ENCODE measurements at places on chromosomes 5 and 9.

DNA sequence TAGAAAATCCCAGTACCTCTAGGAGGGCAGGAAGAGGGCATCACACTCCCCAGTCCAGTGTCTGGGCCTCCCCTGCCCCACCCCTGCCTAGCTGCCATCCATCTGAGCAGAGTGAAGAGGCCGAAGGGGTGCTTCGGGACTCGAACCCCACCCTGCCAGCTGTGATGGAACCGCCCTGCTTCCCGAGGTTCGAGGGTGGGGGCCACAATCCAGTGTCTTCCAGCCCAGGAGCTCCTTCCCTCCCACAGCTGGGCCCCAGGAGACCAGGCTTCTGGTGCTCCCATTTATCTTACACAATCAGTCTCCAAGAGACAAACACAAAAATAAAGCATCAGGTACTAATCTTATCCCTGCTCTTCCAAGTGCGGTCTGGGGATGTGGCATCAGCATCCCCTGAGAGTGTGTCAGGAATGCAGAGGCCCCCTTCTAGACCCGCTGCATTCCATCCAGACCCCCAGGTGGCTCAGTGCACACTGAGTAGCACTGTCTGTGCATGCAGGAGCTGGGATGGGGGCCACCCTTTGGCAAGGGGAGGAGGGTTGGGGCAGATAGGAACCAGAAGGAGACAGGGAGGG, 122.8 kb upstream of the TBC1D2 start:
- DNase-seq, result no peak

- no peak for DNase-seq
Observed at GRCh38 chr9:22078081-22078480, 69.0 kb upstream of the CDKN2B start.

DNA sequence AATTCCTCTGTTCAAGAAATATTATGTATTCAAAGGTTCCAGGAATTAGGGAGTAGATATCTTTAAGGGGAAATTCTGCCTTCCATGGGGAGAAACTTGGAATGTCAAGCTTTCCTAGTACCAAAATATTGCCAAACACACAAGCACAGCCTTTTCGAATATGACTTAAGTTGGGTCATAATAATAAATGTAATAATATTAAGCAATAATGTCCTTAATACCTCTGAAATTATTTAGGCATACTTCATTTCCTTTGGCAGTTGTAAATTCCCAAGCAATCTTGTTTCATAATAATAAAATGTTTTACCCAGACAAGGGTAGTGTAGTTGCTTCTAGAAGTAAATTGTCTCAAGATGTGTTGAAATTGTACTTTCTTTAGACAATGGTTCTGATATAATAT, 630.3 kb upstream of the CDH18 start:
- no peak for DNase-seq

DNA sequence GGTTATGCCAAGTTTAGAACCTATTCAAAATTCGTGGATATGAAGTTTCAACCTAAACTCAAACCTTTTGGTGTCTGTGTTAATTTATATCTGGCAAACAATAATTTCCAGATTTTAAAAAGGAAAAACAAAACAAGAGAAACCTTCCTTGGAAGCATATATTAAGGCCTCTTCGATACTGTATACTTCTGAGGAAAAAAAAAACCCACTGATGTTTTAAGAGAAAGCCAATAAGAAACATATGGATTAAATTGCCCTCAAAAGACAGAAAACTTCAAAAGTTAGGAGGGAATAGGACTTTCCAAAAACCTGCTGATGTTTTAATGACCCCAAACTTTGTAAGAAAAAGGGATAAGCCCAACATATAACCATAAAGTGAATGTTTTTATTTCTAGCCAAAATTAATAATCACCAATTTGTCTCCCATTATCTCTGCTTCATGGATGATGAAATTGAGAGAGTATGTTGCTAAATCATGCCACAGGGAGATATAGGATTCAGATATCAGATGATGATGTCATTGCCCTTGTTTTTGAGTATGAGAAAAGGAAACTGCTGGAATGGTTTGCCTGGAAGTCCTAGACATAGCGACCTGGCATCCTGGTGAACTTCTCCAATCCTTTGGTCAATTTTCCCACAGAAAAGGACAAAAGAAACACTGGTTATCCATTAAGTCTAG, 423.9 kb downstream of the DMRT2 start:
- DNase-seq, result no peak

- DNase-seq, result no peak
Observed at GRCh38 chr5:135422419-135422818, 23.4 kb upstream of the MACROH2A1 start.
